Dermis microvascular lymphatic vessel endothelial cell (primary cell): ENCODE measurements at places on chromosomes 6 and 20.

- DNase-seq, result no peak
Measured at GRCh38 chr6:113594726-113595125, 262.4 kb upstream of the MARCKS start.

DNA sequence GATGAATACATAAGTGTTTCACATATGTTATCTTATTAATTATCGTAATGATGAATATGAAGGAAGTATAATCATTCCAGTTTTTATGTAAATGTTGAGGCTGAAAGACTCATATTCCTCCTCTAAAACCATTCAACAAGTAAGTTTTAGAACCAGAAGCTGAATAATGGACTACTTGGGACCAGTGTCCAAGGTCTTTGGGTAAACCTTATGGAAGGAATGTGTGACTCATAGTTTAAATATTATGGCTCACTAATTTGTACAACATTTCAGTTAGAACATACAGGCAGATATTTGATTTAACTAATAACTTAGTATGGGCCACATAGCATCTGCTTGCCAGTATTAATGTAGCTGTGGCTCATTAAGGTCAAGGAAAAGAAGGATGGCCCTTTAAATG lies 209.6 kb downstream of the TFAP2B start:
- DNase-seq, result no peak

- DNase-seq, result peak; percentile 94
Measured at GRCh38 chr20:63553251-63553932, 567 bp upstream of the FNDC11 start.

DNA sequence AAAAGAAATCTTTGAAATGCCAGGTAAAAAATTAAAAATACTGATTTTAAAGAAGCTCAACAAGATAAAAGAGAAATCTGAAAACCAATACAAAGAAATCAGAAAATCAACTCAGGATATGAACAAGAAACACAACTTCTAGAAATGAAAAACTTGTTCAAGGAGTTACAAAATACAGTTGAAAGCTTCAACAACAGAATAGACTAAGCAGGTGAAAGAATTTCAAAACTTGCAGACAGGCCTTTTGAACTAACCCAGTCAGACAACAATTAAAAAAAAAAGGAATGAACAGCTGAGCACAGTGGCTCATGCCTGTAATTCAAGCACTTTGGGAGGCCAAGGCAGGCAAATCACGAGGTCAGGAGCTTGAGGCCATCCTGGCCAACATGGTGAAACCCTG lies 57.8 kb downstream of the PDSS2 start:
- no peak for DNase-seq

GRCh38 chr6:101396548-101397173 lies 3.2 kb downstream of the GRIK2 start:
- peak; percentile 60 for DNase-seq

GRCh38 chr6:139580592-139581484 lies 206.4 kb upstream of the CITED2 start:
- no peak for DNase-seq

DNA sequence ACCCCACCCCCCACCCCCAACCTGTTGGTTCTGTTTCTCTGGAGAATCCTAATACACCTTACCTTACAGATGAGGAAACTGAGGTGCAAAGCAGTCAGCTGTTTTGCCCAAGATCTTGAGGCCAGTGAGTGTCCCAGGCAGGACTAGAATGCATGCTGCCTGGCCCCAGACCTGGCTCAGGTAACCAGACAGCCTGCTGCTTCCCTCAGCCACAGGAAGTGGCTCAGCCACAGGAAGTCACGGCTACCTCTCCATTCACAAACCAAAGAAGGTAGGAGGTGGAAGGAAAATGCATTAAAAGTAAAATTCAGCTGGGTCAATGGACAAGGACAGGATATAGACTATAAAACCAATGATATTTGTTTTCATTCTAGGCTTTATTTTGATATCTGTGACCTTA lies 517.6 kb downstream of the CD83 start:
- no peak for DNase-seq

GRCh38 chr6:142387997-142388815 lies 86.4 kb downstream of the ADGRG6 start:
- peak; percentile 77 for DNase-seq

DNA sequence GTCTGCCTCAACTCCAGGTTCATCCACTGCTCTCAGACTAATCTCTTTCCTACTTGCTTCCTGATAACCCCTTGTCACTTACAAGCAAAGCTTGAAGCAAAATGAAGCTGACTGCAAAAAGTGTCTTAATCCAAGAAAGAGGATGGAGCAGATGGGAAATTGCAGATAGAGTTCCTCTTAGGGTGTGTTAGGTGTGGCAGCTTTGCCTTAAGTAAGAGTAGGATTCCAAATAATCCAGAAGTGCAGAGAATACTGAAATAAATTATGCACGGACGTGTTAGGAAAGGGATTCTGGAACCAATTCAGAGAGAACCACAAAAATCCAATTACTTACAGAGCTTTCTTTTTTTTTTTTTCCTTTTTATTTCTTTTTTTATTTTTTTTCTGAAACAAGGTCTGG lies 6.1 kb upstream of the RPL7L1 start:
- DNase-seq, result no peak

GRCh38 chr6:118889163-118889562 lies 4.8 kb upstream of the ASF1A start:
- no peak for DNase-seq

- no peak for DNase-seq
Measured at GRCh38 chr6:108947114-108947854, 99.1 kb downstream of the ARMC2 start.

DNA sequence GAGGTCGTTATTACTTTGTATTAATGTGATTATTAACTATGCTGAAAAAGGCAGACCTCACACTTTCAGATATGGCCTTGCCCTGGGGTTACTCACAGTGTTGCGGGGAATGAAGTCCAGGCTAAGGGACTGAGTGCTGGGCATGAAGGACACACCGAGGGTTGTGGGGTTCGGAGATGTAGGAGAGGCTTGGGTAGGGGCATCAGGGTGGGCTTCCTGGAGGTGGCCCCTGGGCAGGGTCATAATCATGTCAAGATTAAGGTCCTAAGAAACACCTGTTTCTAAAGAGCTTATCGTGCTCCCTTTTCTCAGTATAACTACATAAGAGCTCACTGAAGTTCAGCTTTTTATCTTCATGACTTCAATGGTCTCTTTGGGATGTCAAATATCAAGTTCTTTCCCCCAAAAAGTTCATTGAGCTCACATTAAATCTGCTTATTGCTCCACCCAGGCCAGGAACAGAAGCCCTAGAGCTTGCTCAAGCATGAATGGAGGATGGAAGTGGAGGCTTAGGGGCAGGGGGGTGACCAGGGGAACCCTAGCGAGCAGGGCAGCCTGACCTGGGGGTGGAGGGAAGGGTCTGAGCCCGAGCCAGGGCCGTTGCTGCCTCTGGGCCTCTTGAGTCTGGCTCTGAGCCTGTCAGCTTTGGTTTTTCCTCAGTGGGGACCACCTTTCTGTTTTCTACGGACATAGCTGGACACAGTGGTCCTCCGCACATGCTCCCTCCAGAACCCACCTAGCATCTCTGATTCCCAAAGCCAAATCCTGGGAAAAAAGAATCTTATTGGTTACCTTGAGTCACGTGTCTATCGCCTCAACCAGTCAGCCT lies 37.3 kb upstream of the TGM2 start:
- DNase-seq, result no peak

DNA sequence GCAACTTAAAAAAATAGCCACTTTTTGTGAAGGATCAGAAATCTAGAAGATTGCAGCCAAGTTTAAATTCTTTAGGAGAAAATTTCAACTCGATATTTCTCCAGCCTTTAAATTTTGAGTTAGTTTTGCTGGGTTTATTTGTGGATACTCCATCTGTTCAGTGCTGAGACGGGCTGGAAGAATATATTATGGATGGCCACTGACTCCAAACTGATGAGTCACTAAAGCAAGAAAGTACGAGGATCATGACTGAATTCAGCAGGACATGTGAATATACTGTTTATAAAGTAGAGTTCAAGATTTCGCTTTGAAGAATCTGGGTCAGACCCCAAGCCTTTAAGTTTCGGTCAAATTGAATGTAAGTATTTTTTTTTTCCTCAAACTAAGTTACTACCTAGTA lies 199.5 kb downstream of the ADGRB3 start:
- DNase-seq, result no peak

DNA sequence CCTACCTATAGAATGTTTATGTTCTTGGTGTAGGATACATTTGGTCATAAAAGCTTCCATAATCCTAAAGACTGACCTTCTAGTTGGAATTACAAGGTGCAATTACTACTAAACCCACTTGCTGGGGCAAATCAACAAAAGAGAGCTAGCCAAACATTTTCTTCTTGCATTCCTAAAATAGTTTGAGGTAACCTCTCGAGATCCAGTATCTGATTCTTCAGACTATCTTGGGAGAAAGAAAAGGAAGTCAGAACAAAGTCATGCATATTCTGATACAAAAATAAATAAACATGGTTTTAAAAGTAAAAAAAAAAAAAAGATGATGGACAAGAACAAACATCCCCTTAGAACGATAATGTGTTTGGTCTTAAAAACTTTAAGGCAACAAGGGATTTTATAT lies 294.2 kb upstream of the RSPO3 start:
- DNase-seq, result no peak

GRCh38 chr6:2790588-2791449 lies 25.6 kb downstream of the WRNIP1 start:
- peak; percentile 92 for DNase-seq

GRCh38 chr20:9114709-9115108 lies 45.8 kb downstream of the PLCB4 start:
- DNase-seq, result no peak

GRCh38 chr20:46324960-46325703 lies 16.8 kb upstream of the CDH22 start:
- DNase-seq, result peak; percentile 50

DNA sequence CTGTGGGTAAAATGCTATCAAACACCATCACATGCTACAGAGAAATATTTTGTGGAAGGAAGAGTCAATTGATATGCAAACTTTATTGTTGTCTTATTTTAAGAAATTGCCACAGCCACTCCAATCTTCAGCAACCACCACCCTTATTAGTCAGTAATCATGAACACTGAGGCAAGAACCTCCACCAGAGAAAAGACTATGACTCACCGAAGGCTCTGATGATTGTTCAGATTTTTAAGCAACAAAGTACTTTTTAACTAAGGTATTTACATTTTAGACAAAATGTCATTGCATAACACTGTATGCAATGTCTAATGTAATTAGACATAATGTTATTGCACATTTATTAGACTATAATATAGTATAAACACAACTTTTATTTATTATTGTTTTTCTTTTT lies 26.2 kb upstream of the MMP24 start:
- DNase-seq, result no peak

- DNase-seq, result no peak
Measured at GRCh38 chr6:11595903-11596302, 58.4 kb downstream of the TMEM170B start.

GRCh38 chr20:25369529-25369928 lies 21.1 kb downstream of the ABHD12 start:
- DNase-seq, result no peak

- no peak for DNase-seq
Measured at GRCh38 chr6:103280417-103280816, 1579.3 kb downstream of the HACE1 start.

DNA sequence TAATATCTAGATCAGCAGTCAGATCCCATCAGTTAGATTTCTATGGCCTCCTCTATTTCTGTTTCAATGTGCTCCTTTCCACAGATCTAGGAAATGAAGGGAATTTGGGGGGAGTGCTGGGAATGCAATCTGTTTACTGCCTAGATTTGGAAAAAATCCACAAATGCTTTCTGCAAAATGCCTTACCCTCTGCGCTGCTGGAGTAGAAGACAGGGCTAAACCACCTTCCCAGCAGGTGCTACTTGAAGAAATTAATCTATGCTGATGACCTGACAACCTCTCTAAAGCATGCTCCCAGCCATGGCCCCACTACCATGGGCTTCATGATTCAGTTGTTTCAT lies 46.2 kb downstream of the LY86 start:
- DNase-seq, result no peak

- no peak for DNase-seq
Measured at GRCh38 chr6:158564243-158565121, 4.6 kb downstream of the TMEM181 start.

GRCh38 chr20:45052698-45053429 lies 48.1 kb downstream of the KCNS1 start:
- DNase-seq, result no peak

- DNase-seq, result no peak
Measured at GRCh38 chr6:136137739-136138402, 112.2 kb downstream of the MTFR2 start.

DNA sequence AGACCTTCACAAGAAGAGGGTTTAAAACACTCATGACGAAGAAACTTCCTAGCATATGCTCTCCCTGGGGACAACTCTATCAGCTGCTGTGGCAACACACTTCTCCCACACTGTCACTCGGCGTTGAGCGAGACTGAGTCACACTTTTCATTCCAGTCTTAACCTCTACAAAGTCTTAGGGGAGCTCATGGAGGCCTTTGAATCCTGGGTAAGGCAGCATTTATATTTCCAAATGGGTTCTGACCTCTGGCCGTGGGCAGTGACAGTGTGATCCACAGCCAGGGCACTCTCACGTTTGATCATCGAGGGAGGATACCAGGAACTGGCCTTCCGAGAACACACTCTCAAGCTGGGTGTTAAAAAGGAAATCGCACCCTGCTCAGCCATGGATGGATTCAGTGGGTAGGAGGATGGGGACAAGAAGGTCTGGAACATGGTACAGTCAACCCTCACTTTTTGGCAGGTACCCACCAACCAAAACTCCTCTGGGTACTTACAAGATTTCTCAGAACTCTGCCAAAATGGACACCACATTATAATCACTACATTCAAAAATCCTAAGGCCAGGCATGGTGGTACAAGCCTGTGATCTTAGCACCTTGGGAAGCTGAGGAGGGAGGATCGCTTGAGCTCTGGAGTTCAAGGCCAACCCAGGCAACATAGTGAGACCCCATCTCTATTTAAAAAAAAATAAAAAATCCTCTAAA lies 19.6 kb downstream of the RRBP1 start:
- DNase-seq, result no peak

- DNase-seq, result no peak
Measured at GRCh38 chr6:15110726-15111354, 135.0 kb upstream of the JARID2 start.

DNA sequence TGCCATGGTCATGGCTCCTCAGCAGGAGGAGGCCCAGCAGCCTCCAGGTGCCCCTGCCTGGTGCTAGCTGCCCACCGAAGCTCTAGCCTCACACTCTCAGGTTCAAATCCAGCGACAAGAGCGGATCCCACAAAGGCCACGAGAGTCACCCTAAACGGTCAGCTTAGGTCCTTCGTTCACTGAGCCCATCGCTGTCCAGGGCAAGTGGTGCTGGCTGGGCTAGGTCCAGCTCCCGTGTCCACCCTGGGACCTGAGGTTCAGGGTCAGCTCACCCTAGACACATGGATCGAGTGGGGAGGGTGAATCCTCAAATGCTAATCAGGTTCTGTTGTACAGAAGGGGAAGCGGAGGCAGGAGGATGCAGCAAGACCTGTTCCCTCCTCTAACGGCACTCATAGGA lies 171.9 kb upstream of the SULF2 start:
- no peak for DNase-seq

DNA sequence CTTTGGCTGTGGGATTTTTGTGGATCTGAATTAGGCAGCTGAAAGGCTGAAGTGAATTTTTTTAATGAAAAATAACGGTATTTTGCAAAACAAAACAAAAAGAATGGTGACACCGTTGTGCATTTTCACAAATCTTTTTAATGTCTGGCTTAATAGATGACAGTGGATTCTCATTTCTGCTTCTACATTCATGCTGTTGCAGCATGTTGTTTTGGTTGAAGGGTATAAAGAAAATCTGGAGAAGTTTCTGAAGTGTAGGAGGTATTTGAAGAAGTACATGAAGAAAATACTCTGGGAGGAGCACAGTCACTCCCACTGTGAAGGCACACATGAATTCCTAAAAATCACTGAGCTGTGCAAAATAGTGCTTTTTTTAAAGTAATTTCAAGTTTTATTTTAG lies 3.1 kb upstream of the MAP3K5 start:
- no peak for DNase-seq

- DNase-seq, result no peak
Measured at GRCh38 chr20:57464642-57465211, 60.2 kb downstream of the CTCFL start.
